ENCODE measurements at places on chromosomes 6 and 20.

GRCh38 chr6:17212546-17213371 lies 68.4 kb upstream of the RBM24 start:
- peak; percentile 92 for DNase-seq

DNA sequence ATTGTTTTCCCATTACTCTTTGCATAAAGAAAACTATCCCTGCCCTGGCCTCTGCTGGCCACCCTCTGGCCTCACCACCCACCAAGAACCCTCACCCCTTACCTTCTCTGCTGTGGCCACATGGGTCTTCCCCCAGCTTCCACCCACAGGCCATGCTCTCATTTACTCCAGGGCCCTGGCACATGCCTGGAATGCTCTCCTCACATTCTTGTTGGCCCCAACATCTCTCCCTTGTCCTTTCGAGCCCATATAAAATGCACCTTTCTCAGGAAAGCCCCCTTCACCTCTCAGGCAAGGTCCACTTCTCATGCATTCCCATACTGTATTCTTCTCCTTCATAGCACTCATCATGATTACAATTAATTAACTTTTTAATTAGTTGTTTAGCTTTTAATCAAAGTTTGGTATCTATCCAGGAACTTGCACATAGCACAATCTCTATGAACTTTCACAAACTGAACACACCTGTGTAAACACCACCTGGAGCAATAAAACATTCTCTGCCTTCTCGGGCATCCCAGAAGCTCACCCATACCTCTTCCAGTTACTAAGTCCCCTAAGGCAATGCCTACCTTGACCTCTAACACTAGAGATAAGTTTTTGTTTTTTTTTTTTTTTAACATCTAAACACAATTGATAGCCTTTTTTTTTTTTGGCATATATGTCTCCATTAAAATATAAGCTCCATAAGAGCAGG lies 617.2 kb downstream of the PTPRT start:
- DNase-seq: no peak

- DNase-seq: no peak
Measured at GRCh38 chr6:50087231-50087954, 37.7 kb upstream of the DEFB112 start.

DNA sequence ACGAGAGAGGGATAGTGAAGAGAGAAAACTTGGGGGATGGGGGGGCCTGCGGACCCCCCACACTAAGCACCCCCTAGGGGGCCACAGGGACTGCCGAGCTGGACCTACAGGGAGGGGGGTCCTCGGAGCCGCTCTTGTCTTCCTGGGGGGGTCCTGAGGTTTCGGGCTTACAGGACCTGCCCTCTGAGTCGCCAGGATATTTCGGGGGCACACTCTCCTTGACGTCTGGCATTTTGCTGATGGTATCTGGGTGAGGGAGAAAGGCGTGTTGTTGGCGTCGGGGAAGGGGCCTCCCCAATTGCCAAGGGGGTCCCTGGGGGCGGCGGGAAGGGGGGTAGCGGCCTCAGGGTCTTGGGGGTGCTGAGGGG lies 516 bp downstream of the TCP11 start:
- DNase-seq: no peak

DNA sequence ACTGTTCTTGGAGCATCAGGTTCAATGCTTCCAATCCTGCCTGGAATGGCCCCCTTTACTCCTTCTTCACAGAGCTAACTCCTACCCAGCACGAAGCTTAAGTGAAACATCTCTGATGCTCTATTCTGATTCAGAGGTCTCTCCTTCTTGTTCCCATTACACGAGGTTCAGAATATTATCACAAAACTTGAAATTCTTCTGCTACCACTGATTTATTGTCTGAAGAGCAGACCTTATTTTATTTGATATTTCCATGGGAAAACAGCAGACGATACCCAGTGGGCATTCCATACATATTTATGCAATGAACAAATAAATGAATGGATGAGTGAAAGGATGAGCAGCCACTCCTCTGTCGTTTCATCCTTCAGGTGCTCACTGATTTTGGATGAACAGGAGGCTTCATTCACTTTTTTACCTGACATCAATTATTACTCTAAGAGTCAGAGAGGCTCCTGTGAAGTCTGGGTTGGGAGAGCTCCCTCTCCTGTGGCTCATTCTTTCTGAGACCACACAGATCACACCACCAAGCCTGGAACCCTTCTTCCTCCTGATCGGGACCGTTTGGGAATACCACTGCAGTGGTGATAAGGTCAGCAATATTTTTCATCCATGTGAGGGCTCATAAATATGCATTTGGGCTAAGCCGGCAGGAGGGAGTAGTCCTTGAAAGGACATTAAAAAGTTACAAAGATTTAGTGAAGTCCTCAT lies 25.8 kb downstream of the SMLR1 start:
- DNase-seq: no peak

DNA sequence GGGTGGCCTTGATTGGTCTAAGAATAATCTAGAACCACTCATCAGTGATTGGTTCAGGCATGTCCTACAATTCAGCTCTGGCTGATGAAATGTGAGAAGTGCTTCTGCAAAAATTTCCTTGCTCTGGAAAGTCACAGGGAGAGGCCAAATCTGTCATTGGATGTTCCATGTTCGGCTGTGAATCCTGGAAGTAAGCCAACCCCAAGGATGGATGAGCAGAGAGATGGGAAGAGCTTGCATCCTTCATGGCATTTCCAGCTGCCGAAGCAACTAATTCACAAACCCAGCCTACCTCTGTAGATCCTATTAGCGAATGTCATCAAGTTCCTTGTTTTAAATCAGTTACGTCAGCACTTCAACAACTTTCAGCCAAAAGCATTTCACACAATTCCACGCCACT lies 187.2 kb upstream of the SOX4 start:
- no peak for DNase-seq

DNA sequence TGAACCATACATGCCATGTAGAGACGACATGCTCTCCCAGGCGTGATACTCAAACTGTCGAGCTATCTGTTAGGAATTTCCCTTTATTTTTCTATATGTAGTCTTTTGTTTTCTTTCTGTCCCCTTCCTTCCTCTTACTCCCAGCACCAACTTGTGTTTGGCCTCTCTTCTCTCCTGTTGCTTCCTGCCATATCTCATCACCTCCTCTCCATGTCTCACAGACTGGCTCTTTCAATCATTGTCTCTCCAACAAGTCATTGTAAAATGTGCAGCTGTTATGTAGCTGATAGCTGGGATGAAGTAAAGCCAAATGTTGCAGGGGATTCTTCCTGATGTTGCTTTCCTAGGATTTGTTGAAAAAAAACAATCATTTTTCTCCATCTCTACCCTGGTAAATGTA lies 234.5 kb downstream of the TMEM242 start:
- DNase-seq: no peak

- peak; percentile 97 for DNase-seq
Measured at GRCh38 chr6:27894839-27895762, 17.1 kb downstream of the OR2B2 start.

- DNase-seq: no peak
Measured at GRCh38 chr6:75943381-75943780, 129.1 kb downstream of the IMPG1 start.

DNA sequence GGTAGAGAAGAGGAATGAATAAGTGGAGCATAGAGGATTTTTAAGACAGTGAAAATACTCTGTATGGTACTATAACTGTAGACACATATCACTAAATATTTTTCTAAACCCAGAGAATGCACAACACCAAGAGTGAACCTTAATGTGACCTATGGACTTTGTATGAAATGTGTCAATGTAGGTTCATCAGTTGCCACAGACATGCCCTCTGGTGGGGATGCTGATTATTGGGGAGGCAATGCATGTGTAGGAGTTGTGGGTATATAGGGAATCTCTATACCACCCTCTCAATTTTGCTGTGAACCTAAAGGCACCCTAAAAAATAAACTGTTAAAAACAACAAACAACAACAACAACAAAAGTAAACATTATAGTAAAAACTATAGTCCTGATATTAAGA lies 293.7 kb downstream of the RNF144B start:
- DNase-seq: no peak

DNA sequence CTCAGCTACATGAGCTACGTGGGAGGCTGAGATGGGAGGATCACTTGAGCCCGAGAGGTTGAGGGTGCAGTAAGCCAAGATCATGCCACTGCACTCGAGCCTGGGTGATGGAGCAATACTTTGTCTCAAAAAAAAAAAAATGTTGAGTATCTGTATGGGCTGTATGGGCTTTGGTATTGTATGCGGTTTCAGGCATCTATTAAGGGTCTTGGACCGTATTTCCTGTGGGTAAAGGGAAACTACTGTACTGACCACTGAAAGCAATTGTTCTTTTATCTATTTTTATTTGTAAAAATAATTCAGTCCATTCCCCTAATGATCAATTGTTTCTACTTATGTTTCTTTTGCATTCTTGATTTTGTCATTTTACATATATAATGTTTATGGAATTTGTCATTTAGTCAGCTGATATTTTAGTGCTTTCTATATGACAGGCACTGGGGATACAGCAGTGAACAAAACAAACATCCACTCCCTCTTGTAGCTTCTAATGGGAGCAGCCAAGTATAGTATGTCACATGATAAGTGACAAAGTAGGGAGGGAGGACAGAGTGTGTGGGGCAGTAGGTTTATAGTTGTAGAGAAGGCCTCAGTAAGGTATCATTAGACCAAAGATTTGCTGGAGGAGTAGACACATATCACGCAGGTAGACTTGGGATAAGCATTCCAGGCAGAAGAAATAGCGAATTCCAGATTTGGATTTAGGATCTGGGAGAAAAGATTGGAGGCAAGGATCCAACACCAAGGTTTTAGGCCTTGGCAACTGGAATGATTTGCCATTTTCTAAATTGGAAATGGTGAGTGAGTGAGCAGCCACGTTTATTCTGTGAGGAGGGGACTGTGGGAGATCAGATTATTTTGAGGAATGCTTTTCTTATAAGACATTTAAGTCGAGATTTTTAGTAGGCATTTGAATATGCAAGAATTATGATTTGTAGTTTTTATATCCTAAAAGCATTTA lies 6.0 kb downstream of the PCMT1 start:
- DNase-seq: no peak

DNA sequence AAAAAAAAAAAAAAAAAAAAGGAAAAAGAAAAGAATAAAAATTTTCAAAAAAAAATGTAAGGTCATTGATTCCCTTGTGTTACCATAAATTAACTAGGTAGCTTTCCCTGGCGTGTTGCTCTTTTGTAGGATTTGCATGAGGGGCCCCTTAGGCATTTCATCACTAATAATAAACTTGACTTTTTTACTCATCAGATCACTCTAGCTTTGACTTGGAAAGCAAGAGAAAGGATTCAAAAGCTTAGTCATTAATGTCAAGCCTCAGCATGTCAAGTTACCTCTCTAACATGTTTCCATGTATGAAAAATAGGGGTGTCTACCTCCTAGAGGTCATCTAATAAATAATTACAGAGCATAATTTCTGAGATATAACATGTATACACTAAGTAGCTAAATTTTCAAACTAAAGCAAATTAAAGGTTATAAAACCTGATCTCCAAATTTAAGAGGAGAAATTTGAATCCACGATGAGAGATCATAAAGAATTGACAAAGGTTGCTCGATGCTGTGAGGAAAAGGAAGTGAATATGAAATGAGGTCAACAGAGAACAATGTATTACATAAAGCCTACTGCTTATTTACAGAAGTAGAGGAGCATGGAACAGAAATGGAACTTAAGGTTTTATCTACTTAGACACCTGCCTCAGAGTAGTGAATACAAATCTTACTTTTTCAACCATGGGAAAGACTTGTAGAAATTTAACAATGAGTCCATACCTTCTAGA lies 86.8 kb downstream of the ARHGAP18 start:
- no peak for DNase-seq

DNA sequence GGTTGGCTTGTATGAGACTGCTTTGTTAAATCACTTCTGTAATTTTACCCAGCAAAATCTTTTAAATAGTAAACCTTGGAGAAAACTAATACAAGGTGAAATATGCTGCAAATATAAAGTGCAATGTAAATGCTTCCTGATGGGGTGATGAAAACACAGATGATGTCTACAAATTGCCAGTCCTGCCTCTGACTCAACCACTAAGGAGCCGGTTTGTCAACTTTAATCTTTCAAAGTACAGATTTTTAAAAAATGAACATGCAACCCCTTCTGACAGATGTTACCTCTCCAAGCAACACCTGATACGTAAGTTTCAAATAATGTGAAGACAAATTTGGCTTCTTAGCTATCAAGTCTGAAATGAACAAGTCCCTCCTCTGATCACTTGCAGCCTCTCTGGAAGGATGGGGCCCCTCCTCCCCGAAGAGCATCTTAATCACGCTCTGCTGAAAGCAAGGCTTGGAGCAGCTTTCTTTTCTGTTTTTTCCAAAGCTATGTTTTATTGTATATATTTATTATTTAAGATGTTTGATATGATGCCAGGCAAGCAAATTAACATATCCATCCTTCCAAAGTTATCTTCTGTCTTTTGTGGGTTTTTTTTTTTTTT lies 196.0 kb downstream of the MYLK4 start:
- DNase-seq: no peak

GRCh38 chr6:145213614-145214013 lies 521.7 kb downstream of the EPM2A start:
- no peak for DNase-seq

GRCh38 chr6:122339661-122340060 lies 59.8 kb upstream of the HSF2 start:
- DNase-seq: no peak

DNA sequence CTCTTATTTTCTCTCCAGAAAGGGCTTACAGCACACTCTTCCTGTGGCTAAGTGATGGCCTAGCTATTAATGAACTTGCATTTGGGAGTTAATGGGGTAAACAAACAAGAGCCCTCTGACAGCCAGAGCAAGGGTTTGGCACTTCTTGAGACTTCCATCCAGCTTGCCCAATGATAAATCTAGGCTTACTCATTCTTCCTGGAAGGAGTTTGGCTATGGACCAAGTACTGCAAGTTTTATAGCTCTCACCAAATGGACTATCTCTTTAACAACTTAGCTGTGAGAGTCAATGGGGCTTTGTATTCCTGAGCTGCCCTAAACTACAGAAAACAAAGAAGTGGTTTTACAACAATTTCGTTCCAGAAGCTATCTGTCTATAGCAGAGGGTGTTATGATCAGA lies 16.7 kb upstream of the PI3 start:
- peak; percentile 91 for DNase-seq

DNA sequence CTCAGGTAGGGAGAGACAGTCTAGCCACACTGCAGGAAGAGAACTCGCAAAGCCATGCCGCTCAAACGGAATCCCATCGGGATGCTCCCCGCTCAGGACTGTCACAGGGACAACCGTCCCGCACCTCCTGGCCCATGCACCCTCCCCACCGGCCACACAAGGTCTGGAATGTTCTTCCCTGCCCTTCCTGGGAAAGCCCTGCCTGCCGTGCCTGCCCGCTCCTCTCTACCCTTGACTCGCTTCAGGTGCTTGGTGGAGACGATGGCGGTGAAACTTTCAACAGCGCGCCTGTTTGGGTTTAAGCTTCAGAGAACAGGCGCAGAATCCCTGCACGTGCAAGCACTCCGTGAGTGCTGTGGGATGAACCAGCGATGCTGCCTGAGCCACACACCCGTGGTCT lies 20.6 kb downstream of the TAF4 start:
- DNase-seq: no peak

DNA sequence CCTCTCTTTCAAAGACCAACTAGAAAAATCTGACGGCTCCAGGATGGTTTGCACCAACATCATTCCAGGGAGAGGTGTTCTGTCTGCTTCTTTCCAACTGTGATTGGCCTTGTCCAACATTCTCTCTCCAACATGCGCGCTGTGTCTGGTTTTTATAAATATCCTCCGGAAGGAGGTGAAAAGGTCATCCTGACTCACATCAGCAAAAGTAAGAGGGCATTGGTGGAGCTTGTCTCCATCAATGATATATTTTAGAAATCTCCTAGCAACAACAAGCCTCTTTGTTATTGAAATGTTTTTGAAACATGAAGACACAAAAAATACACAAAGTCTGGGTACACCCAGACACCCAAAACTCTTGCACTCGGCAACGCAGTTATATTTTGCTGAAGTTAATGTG lies 475.3 kb upstream of the JARID2 start:
- no peak for DNase-seq

- DNase-seq: no peak
Measured at GRCh38 chr6:166595061-166595780, 8.7 kb upstream of the RAMACL start.
